ENCODE measurements at places on chromosomes 5 and 9.

DNA sequence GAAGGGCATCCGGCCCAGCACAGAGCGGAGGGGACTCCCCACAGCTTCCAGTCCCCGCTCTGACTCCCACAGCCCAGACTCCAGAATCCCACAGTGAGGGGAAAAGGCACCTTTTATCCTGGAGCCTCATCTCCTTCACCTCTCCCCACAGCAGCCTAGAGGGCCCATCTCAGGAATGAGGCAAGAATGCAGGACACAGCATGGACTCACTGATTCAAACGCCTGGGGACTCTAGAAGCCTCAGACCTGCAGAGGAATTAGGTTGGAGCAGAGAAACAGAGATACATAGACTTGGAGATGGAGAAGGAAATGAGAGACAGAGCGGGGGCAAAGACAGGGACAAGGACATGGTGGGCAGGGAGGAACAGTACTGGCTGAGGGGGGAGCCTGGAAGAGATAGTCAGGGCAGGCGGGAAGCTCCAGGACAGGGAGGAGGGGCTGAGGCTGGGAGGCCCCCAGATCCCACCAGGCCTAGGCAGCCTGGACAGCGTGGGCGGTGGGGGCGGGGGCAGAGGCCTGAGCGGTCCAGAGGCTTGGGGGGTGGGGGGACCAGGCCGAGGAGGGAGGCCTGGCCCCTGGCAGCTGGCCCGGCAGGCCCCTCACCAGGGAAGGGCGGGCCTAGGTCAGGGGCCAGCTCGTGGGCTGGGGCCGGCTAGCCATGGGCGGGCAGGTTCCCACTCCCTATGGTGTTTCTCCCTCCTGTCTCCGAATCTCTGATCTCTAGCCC is 15.8 kb downstream of the CNTFR start:
- DNase-seq: no peak

- DNase-seq: no peak
These were observed 100.5 kb downstream of the TLE4 start for GRCh38 chr9:79672236-79672635.

- DNase-seq: no peak
These were observed 20.4 kb downstream of the TERT start for GRCh38 chr5:1274471-1274870.

GRCh38 chr9:126166866-126167265 is 159.8 kb upstream of the MVB12B start:
- DNase-seq: no peak

GRCh38 chr9:130327070-130327780 is 61.7 kb downstream of the HMCN2 start:
- DNase-seq: no peak

DNA sequence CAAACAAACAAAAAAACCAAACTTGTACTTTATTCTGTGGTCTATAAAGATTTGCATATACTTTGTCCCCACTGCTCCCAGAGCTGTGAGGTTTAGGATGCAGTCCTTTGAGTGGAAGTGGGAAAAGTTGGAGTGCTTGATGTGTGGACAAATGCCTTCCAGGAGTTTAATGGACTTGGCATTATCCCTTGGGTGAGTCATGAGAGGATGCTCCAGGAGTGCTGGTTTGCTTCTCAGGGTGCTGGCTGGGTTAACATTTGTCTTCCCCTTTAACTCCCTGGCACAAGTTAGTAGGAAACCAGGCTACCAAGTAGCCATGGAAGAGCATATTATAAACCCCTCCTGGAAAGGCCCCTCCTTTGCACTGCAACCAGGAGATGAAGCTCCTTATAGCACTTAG is 417.4 kb upstream of the RIOK2 start:
- DNase-seq: no peak

- DNase-seq: no peak
These were observed 53.4 kb upstream of the PAM start for GRCh38 chr5:102701748-102702147.

DNA sequence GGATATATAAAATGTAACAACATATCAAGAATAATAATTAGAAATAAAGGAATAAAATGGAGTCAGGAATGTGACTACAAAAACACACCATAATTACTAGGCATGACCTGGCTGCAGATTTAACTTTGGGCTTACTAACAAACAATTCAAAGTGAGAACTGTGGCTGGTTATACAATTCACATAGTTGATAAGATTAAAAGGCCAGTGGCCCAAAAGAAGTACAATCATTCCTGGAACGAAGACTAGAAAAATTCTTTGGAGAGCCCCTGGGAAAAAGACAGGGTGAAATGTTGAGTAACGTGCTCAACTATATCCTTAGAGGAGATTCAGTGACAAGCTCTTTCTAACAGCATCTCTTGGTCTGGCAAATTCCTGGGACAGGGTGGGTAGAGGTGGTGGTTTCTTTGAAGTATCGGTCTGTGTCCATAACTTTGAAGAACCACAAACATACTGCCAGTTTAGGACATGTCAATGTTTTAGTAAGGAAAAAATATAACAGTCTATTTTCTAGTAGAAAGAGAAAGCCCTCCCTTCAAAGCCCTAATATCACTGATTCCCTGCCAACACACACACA is 75.0 kb upstream of the IL6ST start:
- DNase-seq: no peak

- no peak for DNase-seq
These were observed 52.9 kb upstream of the ZNF366 start for GRCh38 chr5:72559866-72560766.

DNA sequence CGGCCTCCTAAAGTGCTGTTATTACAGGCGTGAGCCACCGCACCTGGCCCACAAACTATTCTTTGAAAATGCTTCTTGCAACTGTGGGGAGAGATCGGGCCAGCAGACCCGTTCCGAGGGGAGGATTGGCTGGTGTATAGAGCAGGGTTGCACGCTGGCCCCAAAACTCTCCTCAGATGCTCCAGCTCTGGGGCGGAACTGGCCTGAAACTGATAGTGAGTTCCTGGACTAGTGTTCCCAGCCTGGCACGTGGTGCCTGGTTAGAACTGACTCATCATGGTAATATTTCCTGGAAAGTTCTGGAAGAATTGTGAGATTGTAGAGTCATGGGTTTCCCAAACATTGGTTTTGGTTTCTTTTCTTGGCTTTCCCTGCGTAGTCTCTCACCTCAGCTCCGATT is 120.5 kb downstream of the FBXL7 start:
- DNase-seq: no peak

DNA sequence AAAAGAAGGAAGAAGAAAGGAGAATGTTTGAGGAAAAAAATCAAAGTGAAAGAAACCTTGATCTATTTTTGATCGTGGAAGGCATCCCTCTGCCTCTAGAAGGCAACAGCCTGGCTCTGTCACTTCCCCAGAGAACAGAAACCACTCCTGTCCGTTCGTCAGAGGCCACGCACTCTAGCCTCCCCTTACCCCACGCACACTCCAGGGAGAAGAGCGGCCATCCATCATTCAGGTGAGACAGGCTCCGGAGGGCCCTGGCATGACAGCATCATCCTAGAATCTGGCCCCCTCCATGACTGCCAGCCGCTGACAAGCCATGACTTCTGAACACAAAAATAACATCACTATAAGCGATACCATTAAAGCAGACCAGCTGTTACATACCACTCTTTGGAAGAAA is 135.8 kb downstream of the ROR2 start:
- DNase-seq: no peak

- DNase-seq: no peak
These were observed 41.3 kb downstream of the EHMT1 start for GRCh38 chr9:137660144-137660543.

DNA sequence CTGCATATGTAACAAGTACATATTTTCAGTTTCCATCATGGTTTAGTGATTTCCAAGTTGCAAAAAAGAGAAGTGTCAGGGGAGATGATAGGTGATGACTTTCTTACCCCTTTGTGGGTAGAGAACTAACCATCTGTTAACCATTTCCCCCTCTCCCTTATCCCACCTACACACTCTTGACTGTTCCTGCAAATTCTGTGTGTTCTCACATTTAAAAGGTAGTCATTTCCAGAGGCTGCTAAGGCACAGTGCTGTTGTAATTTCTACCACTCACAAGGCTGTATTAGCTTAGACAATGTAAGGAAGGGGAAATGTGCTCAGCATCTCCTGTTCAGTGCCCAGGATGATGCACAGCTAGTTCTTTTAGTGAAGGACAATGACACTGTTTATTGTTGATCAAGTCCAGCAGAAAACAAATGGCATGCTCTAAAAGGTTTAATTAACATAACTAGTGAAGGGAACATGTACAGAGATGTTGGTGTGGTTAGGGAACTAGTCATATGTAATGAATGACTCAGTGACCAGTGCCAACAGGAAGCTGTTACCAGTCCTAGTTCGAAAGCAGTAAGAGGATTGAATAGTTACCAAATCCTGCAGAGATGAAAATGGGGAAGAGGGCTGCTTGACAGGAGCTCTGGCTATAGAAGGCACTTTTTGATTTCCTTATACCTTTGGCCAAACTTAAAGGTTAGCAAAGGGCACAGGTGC is 165.1 kb downstream of the PLK2 start:
- DNase-seq: no peak

DNA sequence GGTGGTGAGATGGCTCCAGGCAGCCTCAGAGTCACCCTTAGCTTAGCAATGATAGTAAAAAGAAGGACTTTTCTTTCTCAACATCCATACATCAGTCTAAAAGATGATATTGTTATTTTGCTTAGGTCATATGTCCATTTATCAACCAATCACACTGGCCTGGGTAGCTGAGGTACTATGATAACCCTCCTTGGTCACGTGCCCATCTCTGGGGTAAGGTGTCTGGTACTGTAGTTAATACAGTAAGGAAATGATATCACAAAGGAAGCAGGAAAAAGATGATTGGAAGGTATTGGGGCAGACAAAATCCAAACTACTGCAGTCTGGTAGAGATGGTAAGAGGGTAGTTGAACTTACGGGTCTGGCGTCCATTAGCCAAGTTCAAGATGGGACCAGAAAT is 5.1 kb upstream of the SMAD5 start:
- DNase-seq: no peak

DNA sequence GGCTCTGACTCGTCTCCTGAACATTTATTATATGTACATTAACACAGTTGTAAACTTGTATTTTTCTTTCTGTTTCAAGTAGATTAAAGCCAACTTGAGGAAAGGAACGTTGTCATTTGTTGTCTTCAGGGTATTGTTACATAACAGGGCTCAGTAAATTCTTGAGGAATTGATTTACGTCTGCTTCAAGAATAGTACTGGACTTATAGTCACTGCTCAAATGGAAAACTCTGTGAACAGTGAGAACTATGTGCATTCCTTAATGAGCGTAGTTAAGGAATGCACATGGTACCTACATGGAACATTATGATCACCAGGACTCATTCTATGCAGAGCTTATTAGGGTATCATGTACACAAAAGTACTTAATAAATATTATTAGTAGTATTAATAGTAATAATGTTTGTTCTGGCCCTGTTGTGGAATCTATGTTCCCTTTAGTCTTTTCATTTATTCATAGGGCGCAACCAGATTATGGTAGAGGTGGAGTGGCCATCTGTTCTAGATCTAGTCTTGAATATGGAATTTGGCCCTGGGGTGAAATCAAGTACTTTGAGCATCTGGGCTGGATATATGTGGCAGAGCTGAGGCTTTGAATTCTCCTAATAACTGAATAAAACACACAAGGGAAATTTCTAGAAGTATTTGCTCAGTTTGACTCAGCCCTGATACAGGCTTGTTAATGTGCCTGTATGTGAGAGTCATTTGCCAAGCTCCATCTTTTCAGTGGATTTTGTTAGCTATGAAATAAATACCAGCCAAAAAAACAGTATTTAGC is 108.6 kb upstream of the SH3GL2 start:
- no peak for DNase-seq

GRCh38 chr9:16687678-16688369 is 182.6 kb downstream of the BNC2 start:
- DNase-seq: no peak

Data from memory B cell (primary cell).